ENCODE measurements at places on chromosomes 7 and 10.

DNA sequence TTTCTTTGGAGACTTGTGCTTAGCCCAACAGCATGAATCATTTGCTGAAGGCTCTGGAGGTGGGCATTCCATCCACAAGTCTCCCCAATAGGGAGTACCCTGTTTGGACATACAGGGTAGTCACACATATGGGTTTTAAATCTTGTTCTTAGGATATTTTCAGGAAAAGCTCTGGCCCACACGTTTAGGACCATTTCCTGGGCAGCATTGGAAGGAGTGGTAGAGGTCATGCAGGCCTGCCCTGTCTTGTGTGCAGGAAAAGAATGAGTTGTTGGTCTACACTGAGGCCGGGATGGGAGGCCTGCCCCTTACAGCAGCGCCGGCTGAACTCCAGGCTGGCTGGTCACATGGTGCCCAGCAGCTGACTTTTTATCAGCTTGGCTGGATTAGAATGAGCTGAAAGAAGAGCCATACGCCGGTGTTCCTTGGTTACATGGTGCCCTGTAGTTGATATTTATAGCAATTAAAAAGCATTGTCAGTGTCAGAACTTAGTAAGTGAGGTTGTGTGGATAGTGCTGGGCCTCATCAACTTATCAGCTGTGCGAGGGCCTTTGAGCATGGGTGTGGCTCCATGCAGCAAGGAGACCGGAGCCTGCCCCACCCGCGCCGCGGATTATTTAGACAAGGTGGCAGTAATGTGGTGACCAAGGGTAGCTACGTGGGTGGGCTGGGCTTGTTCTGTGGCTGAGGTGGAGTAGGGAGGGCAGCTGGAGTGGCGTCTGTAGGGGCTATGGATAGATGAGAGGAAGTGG is 28.6 kb downstream of the OGDH start:
- DNase-seq, result no peak

DNA sequence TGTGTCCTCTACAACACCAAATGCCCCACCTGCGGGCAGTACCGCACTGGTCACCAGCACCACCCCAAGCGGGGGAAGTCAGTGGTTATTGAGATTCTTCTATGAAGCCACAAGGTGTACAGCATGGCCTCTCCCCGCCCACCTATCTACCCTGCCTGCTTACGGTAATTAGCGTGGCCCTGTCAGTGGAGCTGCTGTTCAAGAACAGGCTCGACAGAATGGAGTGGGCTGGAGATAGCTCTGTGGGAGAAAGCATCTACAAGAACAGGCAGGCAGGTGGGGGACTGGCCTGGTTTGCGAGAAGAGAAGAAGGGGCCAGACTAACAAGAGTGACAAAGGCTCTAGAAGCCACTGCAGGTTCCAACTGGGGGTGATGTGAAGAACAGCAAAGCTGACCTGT is 108.3 kb downstream of the RNF216 start:
- DNase-seq, result no peak

- no peak for DNase-seq
These were observed 24.6 kb downstream of the VSIR start for GRCh38 chr10:71748671-71749191.

- no peak for DNase-seq
These were observed 363.6 kb upstream of the NRP1 start for GRCh38 chr10:33698033-33698432.

- DNase-seq, result peak; percentile 53
These were observed 86.3 kb downstream of the OAT start for GRCh38 chr10:124332426-124332825.

DNA sequence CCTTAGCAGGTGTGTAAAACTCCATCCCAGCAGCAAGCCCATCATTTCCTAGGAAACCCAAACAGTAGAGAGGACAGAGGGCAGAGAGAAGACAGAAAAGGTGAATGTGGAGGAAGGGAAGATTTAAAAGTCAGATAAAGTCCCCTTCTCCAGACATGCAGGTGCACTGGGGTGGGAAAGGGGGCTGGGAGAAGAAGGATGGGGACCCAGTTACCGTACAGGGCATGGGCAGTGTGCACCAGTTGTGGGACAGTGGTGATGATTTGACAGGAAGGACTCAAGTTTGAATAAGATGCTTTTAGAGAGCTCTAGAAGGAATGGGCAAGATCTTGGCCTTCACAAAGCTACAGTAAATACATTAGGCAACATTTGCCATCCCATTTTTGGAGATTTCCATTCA is 110.7 kb upstream of the PLXNA4 start:
- DNase-seq, result no peak

GRCh38 chr10:60048091-60048501 is 141.7 kb upstream of the CCDC6 start:
- no peak for DNase-seq

GRCh38 chr10:131534836-131535235 is 223.3 kb upstream of the TCERG1L start:
- no peak for DNase-seq

GRCh38 chr7:131224996-131225395 is 102.7 kb upstream of the MKLN1 start:
- no peak for DNase-seq

- DNase-seq, result no peak
These were observed 37.4 kb downstream of the LRRC72 start for GRCh38 chr7:16564023-16564380.

DNA sequence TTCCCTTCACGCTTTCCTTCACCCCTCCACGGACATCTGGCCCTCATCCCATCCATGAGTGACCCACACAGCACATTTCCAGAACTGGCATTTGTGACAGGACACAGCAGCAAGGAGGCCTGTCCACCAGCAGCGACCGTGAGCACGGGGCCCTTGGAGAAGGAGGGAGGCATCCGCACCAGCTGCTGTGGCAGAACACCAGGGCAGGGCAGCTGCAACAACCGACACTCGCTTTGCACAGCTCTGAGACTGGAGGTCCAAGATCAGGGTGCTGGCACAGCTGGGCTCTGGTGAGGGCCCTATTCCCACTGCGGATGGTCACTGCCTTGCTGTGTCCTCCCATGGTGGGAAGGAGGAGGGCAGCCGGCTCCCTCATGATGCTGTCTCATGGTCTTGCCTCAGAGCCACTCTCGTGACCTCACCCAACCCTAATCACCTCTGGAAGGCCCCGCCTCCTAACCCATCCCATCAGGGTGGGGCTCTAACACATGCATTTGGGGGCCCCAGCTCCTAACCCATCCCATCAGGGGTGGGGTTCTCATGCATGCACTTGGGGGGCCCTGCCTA is 36.7 kb downstream of the PTPRN2 start:
- no peak for DNase-seq

All from AG04449 (cell line).